Adipose tissue (tissue), 3 donors: ENCODE measurements at places on chromosomes 3 and 15. TPM values are rescaled to one million over a fixed set of nuclear protein-coding genes. Genes with fewer than 3 reads are reported as not detected.

The IQCH gene
- 0.35 TPM for polyA plus RNA-seq

The PTX3 gene
- 106 TPM for polyA plus RNA-seq

The IGF2BP2 gene
- 6.0 TPM for polyA plus RNA-seq

The RPL39L gene
- polyA plus RNA-seq: 3.8 TPM

The CIB2 gene
- polyA plus RNA-seq: 9.4 TPM

The PLS1 gene
- 0.11 TPM for polyA plus RNA-seq

The HTR3E gene
- polyA plus RNA-seq: not detected

The EPHA6 gene
- polyA plus RNA-seq: 1.1 TPM

The SLC9A9 gene
- polyA plus RNA-seq: 8.8 TPM

The CCDC39 gene
- 0.11 TPM for polyA plus RNA-seq

The ARNT2 gene
- polyA plus RNA-seq: 1.5 TPM

The TRPM1 gene
- 1.5 TPM for polyA plus RNA-seq

The ATP13A5 gene
- polyA plus RNA-seq: not detected

The MEX3B gene
- 0.58 TPM for polyA plus RNA-seq

The CXCR6 gene
- polyA plus RNA-seq: 0.22 TPM

The NCK1 gene
- polyA plus RNA-seq: 32.1 TPM

The SPRED1 gene
- polyA plus RNA-seq: 1.5 TPM

The GPR62 gene
- polyA plus RNA-seq: 0.07 TPM

The LINGO1 gene
- polyA plus RNA-seq: 1.5 TPM

The WWTR1 gene
- 14.3 TPM for polyA plus RNA-seq
